ENCODE measurements at places on chromosomes 2 and 18. TPM values are rescaled to one million over a fixed set of nuclear protein-coding genes. Genes with fewer than 3 reads are reported as not detected.

- peak; percentile 52 for DNase-seq
Observed at GRCh38 chr2:8682719-8683667, 1.1 kb downstream of the ID2 start.

Gene POTEC
- total RNA-seq, result not detected

- no peak for DNase-seq
Observed at GRCh38 chr18:30522288-30522929, 520.1 kb downstream of the DSC3 start.

GRCh38 chr2:42957861-42958301, 165.5 kb upstream of the HAAO start:
- DNase-seq, result no peak

- no peak for DNase-seq
Observed at GRCh38 chr2:62152000-62152399, 43.9 kb upstream of the B3GNT2 start.

- DNase-seq, result no peak
Observed at GRCh38 chr2:6139916-6140315, 447.7 kb downstream of the SOX11 start.

Data from LHCN-M2 (cell line).